ENCODE measurements at places on chromosomes 11 and 22.
A peak's percentile ranks its signal among the peaks of the same experiment; 100 is the strongest.

DNA sequence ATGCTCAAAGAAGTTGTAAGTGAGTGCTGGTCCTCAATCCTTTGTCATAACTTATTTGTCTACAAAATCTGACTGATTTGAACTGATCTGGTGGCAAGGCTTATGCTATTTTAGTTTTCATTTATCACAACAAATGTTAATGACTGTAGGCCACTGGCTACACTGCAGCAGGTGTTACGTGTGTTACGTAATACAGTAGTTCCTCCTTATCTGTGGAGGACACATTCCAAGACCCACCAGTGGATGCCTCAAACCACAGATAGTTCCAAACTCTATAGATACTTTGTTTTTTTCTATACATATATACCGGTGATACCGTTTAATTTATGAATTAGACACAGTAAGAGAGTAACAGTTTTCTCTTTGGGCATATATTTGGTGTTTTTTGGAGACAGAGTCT, 7.0 kb downstream of the MADD start:
- no peak for DNase-seq

- DNase-seq, result no peak
These were observed 14.1 kb downstream of the YDJC start for GRCh38 chr22:21615731-21616130.

GRCh38 chr11:74050465-74050864, 41.6 kb upstream of the UCP3 start:
- no peak for DNase-seq

- no peak for DNase-seq
These were observed 504.2 kb upstream of the ARHGAP42 start for GRCh38 chr11:100182927-100183326.

DNA sequence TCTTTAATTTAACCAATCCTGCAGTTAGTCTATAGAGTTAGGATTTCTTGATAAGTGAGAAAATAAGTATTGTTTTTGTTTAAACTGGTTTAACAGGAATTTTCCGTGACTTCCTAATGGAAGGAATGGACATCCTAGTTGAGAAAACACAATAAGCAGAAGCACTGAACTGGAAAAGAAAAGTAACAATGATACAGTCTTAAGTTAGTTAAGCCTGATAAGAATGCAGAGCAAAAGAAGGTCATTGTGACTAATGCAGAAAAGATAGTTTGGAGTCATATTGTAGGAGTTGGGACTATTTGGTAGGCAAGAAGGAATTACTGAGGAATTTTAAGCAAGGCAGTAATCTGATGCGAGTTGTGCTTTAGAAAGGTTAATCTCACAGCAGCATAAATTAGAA, 11.7 kb downstream of the RNF141 start:
- DNase-seq, result no peak

DNA sequence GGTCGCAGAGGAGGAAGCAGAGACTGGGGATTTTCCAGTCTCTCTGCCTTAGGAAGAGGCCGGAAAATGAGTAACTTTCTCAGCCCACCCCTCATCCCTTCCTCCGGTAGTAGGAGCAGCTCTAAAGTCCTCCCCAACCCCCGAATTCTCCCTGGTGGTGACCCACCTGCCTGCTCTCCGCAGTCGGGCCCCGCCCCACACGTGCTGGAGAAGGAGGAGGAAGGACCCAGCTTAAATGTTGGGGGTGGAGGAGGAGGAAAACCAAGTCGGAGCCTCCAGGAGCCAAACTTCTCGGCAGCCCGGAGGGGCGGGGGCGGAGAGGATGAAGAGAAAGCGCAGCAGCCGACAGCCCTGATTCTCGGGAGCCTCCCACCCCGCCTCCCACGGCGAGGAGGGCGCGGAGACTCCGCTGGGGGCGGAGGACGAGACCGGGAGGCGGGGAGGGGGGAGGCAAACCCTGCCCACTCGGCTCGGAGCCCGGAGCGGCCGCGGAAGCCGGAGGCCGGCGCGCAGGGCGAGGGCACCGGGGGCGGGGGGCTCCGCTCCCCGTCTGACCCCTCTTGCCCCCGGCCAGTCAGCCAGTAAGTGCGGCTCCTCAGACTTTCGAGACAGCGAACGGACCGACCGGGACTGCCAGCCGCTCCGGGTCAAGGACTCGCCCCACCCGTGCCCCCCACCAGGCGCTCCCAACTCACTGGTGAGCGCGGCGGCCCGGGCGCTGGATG, at the start of gene TPBGL:
Gene TPBGL, plus strand, starts transcription at position 464 of the 725 bp plus-strand sequence. CDS start 276 bp downstream, outside the sequence.
- DNase-seq, result no peak

DNA sequence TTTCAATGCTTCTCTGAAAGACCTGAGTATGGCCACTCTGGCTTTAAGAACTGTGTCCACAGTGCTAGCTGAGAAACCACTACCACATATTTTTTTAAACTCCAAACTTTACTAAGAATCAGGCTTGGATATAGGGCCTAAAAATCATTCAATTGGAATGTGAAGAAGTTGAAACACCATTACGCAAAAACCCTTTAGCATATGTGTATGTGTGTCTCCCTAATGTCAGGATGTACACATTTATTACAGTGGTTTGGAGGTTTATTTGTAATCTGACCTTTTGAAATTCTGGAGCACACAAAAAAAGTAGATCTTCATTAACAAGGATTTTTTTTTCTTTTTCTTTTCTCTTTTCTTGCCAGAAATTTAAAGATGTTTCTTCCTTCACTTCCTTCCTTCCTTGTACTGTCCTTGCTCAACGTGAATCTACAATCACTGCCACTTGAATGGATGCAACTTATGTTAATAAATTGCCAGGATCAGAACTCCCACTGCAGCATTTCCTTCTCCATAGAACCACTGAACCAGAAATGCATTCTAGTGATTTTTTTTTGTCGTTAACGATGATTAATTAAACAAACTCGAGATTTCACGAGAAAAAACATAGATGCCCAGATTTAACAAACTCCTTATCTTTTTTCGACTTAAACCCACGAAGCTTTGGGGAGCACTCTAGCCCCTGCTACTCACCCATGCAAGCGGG, 3.1 kb upstream of the ADM start:
- no peak for DNase-seq

- no peak for DNase-seq
These were observed 33.8 kb upstream of the DKK3 start for GRCh38 chr11:12042215-12042676.

DNA sequence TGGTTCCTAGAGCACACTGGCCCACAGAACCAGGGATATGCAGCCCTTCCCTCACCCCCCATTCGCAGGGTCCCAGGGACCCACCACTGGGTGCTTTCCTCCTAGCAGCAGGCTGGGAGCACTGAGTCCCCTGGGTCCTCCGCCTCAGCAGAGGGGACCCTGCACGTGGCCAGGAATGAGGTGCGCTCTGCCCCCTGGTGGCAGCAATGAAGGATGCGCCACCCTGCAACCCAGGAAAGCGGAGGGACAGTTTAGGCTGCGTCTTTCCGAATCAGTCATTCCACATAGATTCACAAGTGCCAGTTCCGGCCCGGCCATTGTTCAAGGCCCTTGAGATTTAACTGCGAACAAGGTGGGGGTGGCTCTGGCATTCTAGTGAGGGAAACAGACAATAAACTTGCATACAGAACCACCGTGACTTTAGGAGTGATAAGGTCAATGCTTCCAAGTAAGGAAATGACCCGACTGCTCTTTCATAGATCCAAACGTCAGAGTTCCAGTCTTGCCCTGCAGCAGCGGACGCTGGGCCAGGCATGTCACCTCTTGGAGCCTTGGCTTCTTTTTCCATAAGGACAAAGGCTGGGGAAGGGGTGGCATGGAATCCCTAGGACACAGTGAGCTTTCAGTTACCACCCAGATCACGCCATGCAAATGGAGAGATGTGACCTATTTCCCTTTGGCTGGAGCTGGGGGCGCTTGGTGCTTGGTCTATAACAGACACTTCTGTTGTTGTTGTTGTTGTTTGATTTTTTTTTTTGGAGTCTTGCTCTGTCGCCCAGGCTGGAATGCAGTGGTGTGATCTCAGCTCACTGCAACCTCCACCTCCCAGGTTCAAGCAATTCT, 7.7 kb downstream of the RIN1 start:
- peak; percentile 67 for DNase-seq

DNA sequence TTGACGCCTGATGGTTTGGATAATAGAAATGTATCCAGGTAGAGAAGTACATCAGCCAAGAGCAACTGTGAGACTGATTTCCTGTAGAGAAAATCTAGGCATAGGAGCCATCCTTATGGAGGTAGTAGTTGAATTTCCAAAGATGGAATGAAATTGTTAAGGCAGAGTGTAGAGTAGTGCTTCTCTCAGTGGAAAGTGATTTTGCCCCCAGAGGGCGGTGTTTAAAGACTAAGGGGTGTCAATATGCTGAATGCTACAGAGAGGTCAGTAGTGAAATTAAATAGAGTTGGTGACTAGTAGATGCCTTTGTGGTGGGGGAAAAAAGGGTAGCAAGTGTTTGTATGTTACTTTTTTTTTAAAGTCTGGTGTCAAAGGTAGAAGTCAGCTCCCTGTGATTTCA, 54.5 kb downstream of the TRIM44 start:
- no peak for DNase-seq

DNA sequence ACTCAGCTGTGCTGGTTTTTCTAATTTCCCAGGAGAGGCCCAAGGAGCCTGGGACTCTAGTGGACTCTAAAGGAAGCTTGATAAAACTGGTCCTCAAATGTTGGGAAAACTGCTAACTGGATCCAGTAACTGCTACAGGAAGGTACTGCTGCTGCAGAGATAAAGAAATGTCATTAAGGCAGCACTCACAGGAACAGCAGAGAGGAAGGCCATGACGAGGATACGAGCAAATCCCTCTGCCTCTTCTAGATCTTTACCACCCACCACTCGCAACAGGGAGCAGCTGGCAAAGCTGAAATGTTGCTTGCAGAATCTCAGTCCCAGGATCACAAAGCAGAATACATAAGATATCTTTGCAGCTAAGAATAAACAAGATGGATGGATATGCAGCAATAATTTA, 23.5 kb downstream of the TTC28 start:
- no peak for DNase-seq

- DNase-seq, result no peak
These were observed 34.7 kb upstream of the NRIP3 start for GRCh38 chr11:9038541-9038940.

GRCh38 chr11:2097356-2097997, 41.7 kb downstream of the IGF2 start:
- DNase-seq, result no peak

DNA sequence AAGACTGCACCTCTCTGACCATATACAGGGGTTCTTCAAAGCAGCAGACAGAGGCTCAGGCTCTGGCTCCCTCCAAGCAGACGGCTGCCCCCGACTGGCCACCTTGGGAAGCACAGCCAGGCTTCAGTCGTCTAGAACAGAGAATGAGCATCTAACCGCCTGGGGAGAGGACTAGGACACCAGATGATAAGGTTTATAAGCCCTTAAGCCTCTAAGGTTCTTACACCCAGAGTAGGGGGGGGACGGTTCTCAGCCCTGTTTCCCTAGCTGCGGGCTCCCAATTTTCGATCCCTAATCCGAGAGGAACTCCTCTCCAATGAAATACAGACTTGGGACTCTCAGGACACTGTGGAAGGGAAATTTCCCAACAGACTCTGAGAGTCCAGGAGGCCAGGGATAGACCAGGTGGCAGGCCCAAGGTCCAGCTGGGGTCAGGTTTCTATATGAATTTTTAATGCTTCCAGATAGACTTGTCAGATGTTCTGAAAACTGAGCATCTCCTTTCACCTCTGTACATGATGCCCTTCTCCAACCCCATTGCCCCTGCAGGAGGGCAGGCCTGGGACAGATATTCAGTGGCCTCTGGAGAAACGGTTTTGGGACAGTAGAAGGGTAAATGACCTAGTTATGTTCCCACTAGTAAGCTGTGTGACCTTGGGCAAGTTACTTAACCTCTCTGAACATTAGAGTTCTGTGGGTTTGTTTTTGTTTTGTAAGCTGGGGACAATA, 20.2 kb downstream of the RTN4RL2 start:
- peak; percentile 47 for DNase-seq

GRCh38 chr22:27629908-27630673, 171.5 kb downstream of the MN1 start:
- no peak for DNase-seq

DNA sequence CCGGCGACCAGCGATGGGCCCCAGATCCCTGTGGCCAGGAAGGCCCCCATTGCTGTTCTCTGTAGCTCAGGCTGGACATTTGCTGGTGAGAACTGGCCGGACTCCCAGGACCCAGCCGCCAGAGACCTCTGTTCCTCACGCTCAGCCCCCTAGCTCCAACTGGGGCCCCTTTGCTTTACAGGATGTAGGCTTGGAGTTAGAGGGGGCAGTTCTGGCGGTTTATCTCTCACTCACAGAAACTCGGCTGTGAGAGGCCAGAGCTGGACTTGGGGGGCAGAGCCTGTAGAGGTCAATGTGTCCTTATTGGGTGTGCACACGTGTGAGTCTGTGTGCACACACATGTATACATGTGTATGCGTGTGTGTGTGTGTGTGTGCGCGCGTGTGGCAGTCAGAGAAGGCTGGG, 502 bp downstream of the SMIM38 start:
- no peak for DNase-seq

GRCh38 chr11:69843529-69843921, 24.3 kb upstream of the FGF3 start:
- DNase-seq, result no peak

DNA sequence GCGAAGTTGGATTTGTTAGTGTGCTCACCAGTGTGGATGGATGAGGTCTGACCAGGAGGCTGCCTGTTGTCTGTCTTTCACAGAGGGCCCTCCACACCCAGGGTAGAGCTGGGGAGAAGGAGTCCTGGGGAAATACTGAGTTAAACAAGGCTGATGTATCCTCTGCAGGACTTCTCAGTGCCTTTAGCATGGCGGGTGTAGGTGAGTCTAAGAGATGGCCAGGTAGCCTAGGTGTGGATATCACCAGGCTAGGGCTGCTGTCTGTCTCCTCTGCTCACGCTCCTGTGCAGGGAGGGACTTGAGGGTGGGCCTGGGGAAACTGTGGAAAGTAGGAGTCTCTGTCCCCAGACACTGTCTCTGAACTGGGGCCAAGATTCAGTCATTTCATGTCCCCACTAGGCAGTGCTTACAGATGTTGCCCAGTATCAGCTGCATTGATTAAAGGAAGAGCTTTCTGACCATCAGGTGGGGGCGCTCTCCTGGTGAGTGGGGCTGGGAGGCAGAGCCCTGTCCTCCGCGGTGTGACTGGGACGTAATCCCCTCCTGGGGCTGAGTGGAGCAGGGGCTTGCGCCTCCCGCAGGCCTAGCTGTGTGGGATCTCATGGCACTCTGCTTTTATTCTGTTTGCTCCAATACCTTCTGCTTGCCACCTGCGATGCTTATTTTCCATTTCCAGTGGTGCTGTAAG, 35.5 kb upstream of the CCDC188 start:
- no peak for DNase-seq

- no peak for DNase-seq
These were observed 4.6 kb downstream of the FRMD8 start for GRCh38 chr11:65390996-65391395.
